Fibroblast of mammary gland (primary cell): ENCODE measurements at places on chromosomes 5 and 9.

- DNase-seq: no peak
Observed at GRCh38 chr5:9895302-9895645, 265.1 kb upstream of the TAS2R1 start.

- DNase-seq: peak; percentile 28
Observed at GRCh38 chr9:108083796-108084352, 594.3 kb upstream of the KLF4 start.

- no peak for DNase-seq
Observed at GRCh38 chr9:15882328-15882727, 329.5 kb downstream of the CCDC171 start.

DNA sequence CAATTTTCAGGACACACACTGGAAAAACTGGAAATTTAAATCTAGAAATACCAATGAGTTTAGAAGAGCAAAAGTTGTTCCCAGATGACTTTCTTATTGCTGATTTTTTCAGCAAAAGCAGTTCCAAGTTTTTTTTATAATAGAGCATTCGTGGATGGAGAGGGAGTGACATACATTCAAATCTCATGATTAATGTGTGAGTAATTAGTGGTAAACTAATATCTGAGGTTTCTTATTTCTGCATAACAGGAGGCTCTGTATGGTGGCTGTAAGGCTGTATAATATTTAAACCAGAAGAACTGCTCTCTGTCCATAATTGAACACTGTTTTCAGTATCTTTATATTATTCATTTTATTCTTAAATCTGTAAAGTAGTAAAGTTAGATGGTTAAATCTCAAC is 25.8 kb downstream of the LYSMD3 start:
- DNase-seq: peak; percentile 15

- no peak for DNase-seq
Observed at GRCh38 chr9:6611865-6612264, 33.7 kb downstream of the GLDC start.

GRCh38 chr9:105359892-105360291 is 87.9 kb upstream of the FSD1L start:
- peak; percentile 43 for DNase-seq

DNA sequence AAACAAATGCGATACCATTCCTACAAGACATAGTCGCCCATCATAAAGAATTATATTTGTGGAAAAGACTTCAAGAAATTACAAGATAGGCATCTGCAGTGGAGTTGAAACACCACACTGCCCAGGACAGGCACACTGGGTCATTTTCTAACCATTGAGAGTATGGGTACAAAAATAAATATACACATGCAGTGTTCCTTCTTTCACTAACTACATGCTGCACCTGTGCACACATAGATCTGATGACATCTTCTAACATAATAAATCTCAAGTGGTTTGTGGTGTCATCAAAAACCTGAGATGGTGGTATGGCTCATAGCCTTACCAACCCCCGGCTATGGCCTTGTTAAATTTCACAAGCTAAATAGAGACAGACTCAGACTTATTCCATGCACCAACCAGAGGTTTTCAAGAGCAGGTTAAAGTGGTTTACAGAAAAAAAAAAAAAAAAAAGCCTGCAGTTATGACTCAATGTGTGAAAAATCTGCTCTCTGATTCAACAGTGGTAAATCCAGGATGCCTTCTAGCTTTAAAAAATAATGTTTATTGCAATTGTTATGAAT is 12.4 kb upstream of the NFIB start:
- peak; percentile 74 for DNase-seq

- peak; percentile 49 for DNase-seq
Observed at GRCh38 chr5:78755822-78756429, 107.4 kb upstream of the LHFPL2 start.

DNA sequence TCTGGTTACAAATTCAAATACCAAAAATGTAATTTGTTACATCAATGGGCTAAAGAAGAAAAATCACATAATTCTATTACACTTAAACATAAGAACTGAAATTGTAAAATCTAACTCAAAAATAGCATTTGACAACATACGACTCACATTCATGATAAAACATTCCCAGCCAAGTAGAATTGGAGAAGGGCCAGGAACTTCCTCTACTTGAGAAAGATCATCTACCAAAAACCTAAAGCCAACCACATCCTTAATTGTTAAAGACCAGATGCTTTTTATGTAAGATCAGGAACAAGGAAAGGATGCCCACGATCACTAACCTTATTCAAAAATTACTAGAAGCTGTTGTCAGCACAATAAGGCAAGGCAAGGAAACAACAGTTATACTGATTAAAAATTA is 1819.8 kb upstream of the C9orf72 start:
- DNase-seq: peak; percentile 48

DNA sequence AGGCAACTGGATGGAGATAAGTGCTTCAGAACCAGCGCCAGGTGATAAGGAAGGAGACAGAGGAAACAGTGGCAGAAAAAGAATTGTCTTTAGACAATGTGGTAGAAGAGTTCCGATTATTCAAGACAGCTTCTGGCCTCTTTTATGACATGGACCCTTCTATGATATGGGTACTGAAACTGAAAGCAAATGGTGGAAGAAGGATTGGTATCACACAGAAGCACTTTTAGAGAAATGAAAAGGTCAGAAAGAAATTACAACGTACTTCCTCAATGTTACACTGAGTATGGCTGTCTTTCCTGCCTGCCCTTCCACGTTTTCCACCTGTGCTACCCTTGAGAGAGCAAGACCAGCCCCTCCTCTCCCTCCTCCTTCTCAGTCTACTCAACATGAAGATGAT is 959.3 kb downstream of the DNAH5 start:
- no peak for DNase-seq

GRCh38 chr9:124880501-124880900 is 18.6 kb downstream of the ARPC5L start:
- DNase-seq: no peak

DNA sequence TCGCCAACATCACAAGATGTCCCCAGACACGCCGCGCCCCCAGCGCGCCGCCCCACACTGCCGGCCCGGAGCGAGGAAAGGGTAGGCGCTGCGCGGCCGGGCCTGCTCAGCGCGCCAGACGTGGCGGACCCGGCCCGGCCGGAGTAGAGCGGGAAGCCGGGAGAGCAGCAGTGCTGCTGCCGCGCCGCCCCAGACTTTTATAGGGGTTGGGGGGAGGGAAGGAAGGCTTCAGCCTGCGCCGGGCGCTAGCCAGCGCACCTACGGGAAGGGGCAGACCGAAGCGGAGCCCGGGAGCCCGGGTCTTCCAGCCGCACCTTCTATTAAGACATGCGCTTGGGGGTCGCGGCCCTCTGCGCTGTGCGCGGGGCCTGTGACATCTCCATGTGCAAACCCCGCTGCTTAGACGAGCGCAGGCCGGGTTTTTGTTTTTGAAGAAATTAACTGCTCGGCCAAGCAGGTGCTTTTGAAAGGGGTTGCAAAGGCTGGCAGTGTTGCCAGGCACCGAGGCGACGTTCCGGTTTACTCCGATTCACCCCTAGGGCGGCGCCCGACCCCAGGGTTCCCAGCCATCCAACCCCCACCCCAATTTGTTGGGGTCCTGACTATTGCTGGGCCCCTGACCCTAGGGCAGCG is 353 bp upstream of the PAX5 start:
- no peak for DNase-seq

GRCh38 chr5:154278908-154279307 is 88.4 kb downstream of the GALNT10 start:
- DNase-seq: no peak

DNA sequence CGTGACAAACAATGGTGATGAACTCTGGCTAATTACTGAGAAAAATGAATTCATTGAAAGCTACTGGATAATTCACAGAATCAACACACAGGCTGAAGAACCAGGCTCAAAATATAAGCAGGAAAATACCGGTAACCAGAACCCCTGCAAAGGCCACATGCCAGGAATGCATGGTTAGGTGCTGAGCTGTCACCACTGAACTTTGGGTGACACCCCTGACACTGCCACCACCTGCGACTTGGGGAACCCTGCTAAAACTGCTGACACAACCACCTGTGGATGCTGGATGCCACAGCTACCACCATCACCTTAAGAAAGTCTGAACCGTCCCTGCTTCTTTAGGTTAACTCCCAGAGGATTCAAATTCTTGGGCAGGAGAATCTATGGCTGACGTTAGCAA is 72.0 kb upstream of the NR4A3 start:
- no peak for DNase-seq

DNA sequence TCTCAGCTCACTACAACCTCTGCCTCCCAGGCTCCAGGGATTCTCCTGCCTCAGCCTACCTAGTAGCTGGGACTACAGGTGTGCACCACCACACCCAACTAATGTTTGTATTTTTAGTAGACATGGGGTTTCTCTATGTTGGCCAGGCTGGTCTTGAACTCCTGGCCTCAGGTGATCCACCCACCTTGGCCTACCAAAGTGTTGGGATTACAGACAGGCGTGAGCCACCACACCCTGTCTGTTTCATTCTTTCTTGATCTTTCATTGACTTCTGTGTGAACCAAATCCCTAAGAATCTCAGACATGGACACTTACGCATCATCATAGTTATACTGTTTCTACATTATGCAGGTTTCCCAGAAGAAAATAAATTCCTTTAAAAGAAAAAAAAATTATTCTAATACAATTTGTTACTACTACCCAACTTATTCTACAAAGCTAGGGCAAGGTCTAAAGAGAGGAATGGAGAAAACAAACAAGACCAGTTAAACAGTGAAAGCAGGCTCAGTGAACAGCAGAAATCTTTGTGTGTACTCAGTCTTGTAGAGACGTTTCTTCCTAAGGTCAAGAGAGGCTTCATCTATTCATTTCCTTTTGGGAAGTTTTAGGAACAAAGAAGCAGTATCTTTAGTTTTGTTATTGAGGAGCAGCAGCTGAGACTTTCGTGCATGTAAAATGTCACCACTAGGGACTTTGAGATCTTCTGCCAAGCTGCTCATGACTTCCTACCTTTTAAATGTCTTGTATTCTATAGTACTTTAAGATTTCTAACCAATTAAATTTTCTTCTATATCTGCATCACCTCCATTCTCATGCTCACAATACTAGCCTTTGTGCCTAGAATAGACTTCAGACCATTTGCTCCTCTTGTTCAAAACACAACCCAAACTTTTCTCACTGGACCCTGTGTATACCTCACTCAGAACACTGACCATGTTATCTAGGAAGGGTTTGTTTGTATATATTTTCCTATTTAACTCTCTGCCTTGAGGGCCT is 5.6 kb upstream of the HMGCR start:
- no peak for DNase-seq

DNA sequence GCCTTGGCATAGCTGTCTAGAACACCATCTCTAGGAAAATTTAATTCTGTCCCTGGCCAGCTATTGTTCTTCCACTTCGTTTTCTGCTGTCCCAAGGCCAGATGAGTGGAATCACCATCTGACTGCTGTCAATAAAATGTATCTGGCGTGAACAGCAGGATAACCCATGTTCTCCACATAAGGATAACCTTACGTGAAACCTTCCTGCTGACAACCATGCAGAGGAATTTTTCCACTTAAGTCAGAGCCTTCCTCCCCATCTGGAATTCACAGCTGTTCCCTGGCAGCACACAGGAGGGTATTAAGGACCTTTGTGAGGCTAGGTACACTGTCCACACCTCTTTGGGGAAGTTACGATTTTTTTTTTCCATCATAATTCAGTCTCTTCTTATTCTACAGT is 28.6 kb downstream of the RNF44 start:
- no peak for DNase-seq

DNA sequence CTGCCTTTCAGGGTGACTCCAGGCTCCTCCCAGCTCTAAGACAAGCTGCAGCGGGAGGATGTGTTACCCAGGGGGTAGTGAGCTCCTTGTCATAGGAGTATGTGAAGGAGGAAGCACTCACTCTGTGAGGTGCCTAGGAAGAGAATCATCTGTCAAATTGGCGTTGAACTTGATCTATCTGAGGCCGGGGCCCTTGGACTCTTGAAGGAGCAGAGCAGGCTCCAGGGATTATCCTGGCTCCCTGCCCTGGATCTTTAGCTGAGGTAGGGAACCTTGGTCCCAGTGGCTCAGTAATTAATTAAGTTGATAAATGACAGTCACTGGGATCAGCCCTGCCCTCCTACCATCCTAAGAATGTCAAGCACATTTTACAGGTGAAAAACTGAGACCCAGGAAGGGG is 15.5 kb downstream of the ADGRD2 start:
- no peak for DNase-seq
